MV-4-11 (cell line): ENCODE measurements at places on chromosomes 5 and 9.

GRCh38 chr9:108534741-108535140, 321.0 kb downstream of the ACTL7B start:
- DNase-seq = no peak

- no peak for DNase-seq
Observed at GRCh38 chr5:126917918-126918614, 112.3 kb downstream of the MARCHF3 start.

- no peak for DNase-seq
Observed at GRCh38 chr5:177967221-177967887, 28.7 kb downstream of the PROP1 start.

DNA sequence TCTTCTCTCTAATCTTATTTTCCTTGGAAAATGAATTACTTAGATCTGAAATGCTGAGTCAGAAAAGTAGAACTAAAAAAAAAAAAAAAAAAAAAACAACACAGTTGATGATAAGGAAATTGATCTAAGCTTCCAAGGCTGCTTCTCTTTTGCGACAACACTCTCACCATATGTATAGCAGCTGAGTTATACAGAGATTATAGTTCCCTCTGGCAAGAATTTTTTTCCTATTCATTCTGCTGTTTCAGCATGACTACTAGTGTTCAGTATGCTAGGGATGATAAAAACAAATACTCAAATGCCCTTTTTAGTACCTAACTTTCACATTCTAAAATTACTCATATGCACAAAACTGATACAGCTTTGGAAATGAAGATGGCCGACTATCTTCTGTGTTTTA, 267.3 kb downstream of the MLLT3 start:
- DNase-seq = no peak

DNA sequence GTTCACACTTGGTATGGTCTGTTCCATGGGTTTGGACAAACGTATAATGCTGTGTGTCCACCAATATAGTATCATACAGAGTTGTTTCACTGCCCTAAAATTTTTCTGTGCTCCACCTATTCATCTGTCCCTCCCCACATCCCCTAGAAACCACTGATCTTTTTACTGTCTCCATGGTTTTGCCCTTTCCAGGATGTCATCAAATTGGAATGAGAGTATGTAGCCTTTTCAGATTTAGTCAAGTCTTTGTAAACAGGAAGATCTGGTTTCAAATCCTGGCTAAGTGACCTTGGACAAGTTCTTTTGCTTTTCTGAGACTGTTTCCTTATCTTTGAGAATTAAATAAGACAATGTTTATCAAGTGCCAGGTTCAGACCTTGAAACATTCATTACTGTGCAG, 13.2 kb upstream of the LVRN start:
- DNase-seq = no peak
